ENCODE measurements at places on chromosomes 11 and 22.

GRCh38 chr22:37777122-37777687 lies 30.5 kb upstream of the GCAT start:
- DNase-seq, result peak; percentile 88

- peak; percentile 61 for DNase-seq
Observed at GRCh38 chr22:38843657-38844314, at the start of gene NPTXR. Gene NPTXR (minus strand): TSS chr22:38844028.

GRCh38 chr11:111715142-111715816 lies 50.9 kb downstream of the PPP2R1B start:
- no peak for DNase-seq

DNA sequence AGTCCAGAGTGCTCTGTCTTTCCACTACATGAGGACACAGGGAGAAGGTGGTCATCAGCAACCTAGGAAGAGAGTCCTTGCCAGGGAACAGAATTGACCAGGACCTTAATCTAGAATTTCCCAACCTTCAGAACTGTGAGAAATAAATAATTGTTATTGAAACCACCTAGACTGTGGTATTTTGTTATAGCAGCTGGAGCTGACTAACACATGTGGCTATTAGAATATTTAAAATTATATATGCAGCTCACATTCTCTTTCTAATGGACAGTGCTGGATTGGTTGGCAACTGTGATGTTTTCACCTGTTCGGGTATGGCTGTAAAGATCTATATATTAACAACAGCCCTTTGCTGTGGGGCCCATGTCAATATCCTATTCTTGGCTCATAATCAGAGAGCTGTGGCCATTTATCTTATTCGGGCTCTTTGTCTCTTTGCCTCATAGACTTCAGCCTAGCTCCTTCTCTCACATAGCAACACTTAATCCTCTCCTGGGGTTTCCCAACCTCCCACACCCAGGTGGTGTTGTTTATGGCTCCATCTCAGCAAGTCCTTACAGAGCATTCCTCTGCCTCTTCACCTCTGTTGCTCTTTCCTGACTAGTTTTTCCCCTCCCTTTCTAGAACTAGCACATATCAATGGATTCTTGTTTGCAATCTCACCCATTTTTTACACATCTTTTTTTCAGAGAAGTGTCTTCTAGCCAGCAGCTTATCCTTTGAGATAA lies 46.4 kb upstream of the AMOTL1 start:
- DNase-seq, result no peak

GRCh38 chr11:112113539-112114457 lies 27.1 kb downstream of the SDHD start:
- DNase-seq, result no peak

DNA sequence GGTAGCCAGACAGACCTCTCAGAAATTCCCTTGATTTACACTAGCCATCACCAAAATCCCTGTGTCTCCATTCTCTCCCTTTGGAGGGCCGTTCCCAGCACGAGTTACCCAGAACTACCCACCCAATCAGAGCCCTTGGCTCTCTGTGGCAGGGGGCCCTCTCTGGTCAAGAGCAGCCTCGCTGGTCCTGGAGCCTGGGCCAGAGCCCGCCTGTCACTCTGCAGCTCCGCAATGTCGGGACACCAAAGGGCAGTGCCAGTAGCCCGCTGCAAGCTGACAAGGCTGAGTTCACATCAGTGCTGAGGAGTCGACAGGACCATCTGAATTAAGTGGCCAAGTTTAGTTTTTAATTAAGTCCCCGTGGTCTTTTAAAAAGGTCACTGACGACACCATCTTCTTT lies 241.6 kb downstream of the ST3GAL4 start:
- DNase-seq, result no peak

DNA sequence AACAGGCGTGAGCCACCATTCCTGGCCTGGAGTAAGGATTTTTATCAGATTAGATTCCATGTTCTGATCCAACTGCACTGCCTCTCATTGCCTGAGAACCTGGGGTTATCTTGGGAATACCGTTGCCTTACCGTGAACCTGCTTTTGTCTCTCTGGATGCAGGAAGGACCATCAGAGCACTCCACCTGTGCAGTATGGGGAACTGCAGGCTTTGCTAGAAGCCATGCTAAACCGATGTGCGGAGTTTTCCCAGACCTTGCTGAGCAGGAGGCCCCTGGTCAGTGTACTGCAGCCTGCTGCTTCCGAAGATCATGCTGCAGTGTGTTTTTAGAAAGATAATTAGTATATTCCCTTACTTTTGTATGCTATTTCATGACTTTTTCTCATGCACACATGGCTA lies 43.6 kb downstream of the MEI1 start:
- DNase-seq, result no peak

- DNase-seq, result no peak
Observed at GRCh38 chr11:20937826-20938225, 268.4 kb downstream of the NELL1 start.

GRCh38 chr11:129880311-129880710 lies 15.1 kb downstream of the NFRKB start:
- no peak for DNase-seq

GRCh38 chr11:16239141-16240105 lies 116.9 kb downstream of the SOX6 start:
- DNase-seq, result no peak

GRCh38 chr11:134751031-134751585 lies 339.1 kb upstream of the B3GAT1 start:
- DNase-seq, result no peak

DNA sequence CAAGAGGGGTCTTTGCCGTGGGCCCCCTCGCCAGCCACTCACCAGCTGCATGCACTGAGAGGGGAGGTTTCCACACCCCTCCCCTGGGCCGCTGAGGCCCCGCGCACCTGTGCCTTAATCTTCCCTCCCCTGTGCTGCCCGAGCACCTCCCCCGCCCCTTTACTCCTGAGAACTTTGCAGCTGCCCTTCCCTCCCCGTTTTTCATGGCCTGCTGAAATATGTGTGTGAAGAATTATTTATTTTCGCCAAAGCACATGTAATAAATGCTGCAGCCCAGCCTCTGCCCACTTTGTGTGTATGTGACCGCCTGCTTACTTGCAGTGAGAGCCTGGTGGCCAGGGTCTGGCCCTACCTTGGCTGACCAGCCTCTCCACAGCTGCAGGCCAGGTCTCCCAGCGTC lies 2.8 kb upstream of the CRACR2B start:
- no peak for DNase-seq

DNA sequence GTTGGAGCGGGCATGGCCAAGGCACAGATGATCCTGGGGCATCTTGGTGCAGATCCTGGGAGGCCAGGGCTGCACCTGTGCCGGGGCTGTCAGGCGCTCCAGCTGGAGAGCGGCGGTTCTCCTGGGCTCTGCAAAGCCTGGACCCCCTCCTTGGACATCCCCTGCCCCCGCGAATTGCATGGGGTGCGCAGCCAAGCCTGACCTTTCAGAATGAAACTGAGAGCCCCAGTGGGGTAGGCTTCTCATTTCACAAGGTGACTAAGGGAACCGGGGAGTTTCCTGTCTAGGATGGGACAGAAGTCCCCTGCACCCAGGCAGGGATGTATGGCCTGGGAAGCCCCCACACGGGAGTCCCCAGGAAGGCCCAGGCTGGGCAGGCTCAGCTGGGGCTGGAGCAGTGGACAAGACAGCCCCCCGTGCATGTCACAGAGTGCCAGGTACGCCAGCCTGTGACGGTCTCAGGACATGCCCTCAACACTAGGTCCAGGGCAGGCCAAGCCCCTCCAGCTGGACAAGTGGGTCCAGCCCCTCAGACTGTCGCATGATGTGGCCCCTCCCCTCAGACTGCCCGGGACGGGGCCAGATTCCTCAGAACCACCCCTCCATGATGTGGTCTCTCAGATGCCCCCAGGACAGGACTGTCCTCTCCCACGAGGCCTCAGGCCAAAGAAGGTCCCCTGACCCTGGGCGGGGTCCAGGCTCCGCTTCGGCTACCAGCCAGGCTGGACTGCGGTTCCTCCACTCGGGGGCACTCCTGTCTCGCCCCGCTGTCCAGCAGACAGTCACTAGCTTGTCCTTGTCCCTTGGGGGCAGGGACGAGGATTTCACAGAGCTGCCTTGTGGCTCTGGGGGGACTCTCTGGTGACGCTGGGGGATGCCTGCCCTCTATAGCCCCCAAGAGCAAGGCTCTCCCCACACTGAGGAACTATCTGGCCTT lies 2.3 kb downstream of the LSP1 start:
- no peak for DNase-seq

- peak; percentile 83 for DNase-seq
Observed at GRCh38 chr22:40818747-40819598, at the start of gene SLC25A17. Gene SLC25A17 (minus strand): TSS chr22:40819346. CDS start chr22:40819248, 98 bp downstream.

GRCh38 chr11:117313091-117313490 lies 3.0 kb downstream of the BACE1 start:
- DNase-seq, result no peak

- DNase-seq, result peak; percentile 49
Observed at GRCh38 chr11:762421-763072, 14.7 kb downstream of the GATD1 start.

DNA sequence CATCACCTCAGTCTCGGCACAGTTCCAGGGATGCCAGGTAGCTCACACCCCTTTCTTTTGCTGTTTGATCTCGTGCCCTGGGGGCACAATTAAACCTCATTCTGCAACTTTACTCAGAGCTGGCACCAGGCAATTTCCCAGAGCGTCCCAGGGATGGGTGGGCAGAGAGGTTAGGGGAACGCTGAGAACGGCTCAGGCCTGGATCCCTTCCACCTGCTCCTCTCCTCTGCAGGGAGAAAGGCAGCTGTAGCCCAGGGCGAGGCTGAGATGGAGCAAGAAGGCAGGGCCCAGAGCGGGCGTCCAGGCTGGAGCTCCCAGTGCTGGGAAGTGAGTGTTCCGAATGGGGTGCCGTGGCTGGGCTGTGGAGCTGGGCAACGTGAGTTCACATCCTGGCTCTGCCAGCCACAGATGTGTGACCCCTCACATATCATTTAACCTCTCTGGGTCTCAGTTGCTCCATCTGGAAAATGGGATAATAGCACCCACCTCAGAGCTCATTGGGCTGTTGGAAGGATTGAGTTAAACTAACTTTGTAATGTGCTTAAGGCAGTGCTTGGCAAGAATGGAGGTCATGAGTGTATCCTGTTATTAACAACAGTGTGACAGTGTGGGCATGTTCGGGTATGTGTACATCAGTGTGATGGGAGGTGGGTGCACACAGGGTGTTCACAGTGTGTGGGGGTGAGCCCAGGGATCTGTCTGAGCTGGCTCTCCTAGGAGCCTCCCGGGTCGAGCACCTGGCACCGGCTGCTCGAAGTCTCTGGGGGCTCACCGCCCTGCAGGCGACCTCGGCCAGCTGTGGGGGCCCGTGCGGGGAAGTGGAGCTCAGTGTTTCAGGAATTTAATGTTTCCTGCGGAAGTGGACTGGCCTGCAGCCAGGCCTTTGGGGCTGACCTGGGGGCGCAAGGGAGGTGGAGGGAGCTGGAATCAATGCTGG lies 15.5 kb downstream of the OTUB1 start:
- DNase-seq, result no peak

- DNase-seq, result no peak
Observed at GRCh38 chr11:106989078-106989455, 29.2 kb downstream of the GUCY1A2 start.

Measured in SJSA1 (cell line).